NCI-H524 treated with DMSO at 0.1 percent for 48 hours (cell line): ENCODE measurements at places on chromosomes 4 and X.

- DNase-seq: no peak
Measured at GRCh38 chrX:124395145-124395880, 49.0 kb downstream of the SH2D1A start.

GRCh38 chrX:130179579-130180215, 7.9 kb downstream of the RAB33A start:
- DNase-seq: no peak

- no peak for DNase-seq
Measured at GRCh38 chrX:103864886-103865534, 33.0 kb upstream of the RAB9B start.

DNA sequence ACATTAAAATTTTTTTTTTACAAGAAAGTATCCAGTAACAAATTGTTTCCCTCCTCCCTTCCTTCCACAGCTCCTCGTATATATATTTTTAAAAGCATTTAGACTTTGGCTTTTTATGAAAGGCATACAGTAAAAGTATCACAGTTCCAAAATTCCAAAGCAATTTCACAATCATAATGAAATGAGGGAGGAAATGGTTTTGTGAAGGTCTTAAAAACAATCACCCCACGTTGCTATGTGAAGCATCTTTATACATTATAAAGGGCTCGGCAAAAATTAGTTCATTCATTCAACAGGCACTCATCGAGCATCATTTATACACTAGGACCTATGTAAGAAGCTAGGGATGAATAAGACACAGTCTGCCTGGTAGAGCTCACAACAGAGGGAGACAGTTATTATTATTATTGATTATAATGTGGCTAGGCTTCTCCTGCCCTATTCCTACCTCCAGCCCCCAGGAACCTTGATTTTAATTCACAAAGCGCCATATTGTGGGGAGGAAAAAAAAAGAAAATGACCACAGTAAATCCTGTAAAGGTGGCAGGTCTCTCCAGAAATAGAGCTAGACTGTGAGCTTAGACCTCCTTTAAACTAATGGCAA, 239.9 kb downstream of the MAML3 start:
- no peak for DNase-seq

DNA sequence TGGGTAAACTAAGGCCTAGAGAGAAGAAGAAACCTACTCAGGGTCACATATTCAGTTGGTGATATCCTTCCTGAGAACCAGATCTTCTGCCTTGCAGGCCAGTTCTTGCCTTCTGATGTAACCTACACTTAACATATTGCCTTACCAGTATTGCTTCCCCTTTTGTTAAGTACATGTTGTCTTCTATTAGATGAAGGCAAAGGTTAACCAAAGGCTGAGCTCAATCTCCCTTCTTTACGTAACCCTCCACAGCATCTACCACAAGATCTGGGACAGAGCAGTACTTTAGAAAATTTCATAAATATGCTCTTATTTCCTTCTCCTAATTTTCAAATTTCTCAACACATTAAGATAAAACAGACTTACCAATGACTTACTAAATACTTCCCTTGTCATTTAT, 474.4 kb downstream of the SH2D1A start:
- DNase-seq: no peak
